ENCODE measurements at places on chromosomes 4 and X. TPM values are rescaled to one million over a fixed set of nuclear protein-coding genes. Genes with fewer than 3 reads are reported as not detected.
A peak's percentile ranks its signal among the peaks of the same experiment; 100 is the strongest.

DNA sequence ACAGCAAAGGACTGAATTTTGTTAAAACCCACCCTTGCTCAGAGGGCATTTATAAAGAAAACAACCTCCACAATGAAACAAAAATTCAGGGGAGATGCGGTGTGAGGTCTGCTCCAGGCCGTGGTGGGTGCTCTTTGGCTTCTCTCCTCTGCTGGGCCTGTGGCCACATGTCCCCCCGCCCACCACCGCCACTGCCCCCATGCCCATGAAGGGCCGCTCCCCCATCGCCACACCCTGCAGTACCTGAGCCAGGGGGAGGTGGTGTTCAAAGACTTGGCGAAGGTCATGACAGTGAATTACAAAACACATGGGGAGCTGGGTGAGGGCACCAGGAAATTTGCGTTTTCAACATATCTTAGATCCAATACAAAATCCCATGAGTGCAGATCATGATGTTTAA, 14.2 kb upstream of the CFAP299 start:
- DNase-seq = no peak

- no peak for DNase-seq
Measured at GRCh38 chrX:14243823-14244222, 214.1 kb upstream of the GEMIN8 start.

DNA sequence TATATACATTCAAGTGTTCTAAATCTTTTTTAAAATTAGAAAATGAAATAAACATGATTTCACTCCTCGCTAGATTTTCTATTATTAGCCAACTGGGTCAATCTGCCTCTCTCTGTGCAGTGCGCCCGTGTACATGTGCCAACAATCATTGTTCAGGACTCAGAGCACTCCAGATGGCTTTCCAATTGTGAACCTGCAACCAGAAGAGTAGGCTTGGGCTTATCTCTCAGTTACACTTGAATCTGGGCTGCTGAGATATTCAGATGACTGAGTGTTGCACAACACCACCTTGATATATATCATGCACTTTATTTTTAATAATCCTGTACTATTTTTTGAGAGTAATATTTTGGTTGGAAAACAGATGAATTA, 184.0 kb upstream of the FSTL5 start:
- DNase-seq = peak; percentile 53

DNA sequence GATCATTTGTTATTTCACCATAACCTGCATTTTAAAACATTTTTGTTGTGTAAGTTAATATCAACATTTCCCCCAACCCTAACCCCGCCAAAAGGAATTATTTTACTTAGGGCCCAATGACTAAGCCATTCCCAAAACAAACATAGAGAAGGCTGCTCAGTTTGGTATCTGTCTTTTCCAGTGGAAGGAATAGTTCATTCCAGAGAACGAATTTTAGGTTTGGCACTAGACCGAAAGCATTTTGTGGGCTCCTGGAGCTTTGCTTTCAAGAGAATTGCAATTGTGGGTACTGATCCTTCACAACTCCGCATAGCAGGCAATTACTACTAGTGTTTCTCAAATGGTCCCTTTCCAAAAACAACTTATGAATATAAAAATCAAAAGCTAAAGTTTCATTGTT, 226.7 kb upstream of the MAD2L1 start:
- no peak for DNase-seq

- no peak for DNase-seq
Measured at GRCh38 chr4:188942606-188943005, 803.4 kb downstream of the TRIML1 start.

DNA sequence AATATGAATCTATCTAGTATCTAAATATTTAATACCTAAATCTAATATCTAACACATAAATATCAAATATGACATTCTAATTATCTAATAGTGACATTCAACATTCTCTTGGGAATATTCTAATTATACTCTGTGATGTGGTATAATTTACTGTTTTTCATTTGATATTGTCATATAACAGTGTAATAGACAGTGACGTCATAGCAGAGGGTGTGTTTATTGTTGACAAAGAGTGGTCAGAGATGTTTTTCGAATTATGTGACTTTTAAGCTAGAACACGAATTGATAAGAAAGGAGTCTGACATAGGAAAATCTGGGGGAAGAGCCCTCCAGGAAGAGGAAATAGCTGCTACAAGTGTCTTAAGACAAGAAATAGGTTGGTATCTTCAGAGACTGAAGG, 5.9 kb upstream of the MAGEC3 start:
- no peak for DNase-seq

DNA sequence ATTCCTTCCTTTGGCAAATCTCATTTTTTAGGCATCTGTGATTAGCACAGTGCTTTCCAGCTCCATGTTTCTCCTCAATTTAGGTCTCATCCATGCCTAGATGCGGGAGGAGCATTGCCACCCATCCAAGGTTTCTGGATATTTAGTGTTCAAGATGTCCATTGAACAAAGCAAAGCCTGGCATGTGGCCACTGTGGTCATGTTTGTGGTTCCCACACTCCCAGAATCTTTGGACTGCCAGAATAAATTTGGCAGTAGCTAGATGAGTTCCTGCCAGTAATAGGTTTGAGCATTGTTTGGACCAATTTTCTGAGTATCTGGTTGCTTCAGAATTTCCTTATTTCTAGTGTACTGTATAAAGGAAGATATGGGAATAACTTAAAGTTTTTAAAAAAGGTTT, 1124.1 kb downstream of the ADGRL3 start:
- DNase-seq = peak; percentile 29

DNA sequence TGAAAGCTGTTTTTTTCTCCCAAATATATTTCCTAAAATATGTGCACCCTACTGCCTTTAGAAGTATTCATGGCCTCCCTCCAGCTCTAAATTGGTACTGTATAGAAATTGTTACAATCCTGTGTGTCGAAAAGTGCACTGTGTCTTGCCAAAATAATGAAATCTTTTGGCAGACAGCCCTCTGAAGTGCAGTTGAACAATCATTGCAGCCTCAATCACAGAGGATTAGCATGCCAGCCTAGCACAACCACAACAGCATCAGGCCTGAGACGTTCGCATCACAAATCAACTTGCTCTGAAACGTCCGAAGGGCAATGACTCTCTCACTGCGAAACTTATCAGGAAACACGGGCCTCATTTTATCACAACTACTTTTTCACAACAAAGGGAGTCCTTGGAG, 99.0 kb downstream of the ANOS1 start:
- DNase-seq = no peak

DNA sequence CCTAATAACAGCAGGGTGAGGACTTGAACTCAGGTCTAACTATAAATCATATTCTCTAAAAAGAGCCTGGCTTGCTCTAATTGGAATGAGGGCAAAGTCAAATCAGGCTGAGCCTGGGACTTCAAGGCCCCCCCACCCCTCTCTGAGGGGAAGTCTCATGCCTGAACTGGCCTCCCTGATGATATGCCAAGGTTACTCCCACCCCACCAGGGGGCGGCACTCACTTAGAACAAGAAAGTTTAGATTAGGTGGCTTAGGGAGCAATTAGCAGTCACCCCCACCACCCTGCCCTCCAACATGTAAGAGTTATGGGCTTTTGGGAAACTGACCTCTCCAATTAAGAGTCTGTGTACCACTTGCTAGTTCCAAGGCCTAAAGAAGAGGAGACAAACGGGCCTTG, 2.7 kb downstream of the FOXO4 start:
- peak; percentile 40 for DNase-seq

DNA sequence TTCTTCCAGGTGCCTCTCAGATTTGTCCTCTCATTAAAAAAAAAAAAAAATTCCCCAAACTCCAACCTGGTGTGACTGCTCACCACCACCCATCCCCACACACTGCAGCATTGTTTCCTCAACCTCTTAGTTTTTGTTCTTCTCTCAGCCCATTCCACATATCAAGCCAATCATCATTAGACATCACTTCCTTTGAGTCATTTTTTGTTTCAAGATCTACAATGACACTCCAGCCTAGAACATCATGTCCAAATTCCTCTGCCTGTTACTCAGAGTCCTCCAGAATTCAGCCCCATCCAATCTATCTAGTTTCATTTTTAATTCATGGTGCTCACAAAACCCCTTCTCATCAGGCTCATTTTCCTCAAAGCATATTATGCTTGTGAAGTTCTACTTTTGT, 262.5 kb upstream of the TEX13A start:
- no peak for DNase-seq

GRCh38 chr4:2535376-2536192, 863 bp upstream of the FAM193A start:
- DNase-seq = peak; percentile 50

DNA sequence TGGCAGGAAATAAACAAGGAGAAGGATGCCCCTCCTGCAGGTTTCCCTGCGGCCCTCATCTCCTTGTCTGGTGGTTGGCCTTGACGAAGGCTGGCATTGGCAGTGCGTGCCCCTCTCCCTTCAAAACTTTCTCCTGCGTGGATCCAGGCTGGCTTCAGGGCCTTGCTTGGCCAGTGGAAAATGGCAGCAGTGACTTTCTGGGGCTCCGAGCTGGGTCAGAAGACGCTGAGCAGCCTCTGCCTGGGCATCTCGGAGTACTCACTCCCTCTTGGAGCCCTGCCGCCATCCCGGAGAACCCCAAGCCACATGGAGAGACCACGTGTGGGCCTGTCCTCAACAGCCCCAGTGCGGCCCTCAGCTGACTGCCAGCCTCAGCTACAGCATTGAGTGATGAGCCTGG, 39.5 kb downstream of the ADRA2C start:
- DNase-seq = no peak

- no peak for DNase-seq
Measured at GRCh38 chrX:12360986-12361598, 222.8 kb downstream of the FRMPD4 start.

DNA sequence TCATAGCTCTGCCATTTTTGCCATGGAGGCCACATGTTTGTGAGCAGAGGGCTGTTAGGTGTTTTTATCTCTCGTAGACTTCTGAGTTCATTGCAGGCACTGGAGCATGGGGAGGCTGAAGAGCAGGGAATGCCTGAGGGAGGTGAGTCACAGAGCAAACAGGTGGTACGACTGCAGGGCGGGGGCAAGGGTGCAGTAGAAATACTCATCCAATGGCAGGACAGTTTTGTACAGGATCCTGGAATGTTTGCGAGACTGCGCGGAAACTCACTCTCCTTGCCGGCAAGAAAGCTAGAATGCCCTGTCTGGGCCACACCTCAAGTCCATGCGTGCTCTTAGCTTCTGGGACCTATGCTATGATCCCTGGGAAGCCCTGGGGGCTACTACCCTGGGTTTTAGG, 20.0 kb upstream of the VCX2 start:
- no peak for DNase-seq

DNA sequence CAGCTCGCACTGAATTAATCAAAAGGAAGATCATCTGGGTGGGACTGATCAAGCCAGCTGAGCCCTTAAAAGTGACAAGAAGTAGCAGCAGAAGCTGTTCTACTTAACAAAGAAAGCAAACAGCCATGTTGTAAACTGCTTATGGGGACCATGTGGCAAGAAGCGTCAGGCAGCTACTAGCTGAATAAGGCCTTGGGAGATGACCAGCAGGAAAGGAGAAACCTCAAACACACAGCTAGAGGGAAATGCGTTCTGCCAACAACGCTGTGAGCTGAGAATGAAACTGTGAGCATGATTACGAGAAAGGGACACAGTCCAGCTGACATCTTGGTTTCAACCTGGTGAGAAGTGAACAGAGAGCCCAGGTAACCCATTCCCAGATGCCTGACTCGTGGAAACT, 49.3 kb upstream of the FAM9A start:
- no peak for DNase-seq

GRCh38 chrX:16186380-16187007, 19.2 kb downstream of the MAGEB17 start:
- no peak for DNase-seq

DNA sequence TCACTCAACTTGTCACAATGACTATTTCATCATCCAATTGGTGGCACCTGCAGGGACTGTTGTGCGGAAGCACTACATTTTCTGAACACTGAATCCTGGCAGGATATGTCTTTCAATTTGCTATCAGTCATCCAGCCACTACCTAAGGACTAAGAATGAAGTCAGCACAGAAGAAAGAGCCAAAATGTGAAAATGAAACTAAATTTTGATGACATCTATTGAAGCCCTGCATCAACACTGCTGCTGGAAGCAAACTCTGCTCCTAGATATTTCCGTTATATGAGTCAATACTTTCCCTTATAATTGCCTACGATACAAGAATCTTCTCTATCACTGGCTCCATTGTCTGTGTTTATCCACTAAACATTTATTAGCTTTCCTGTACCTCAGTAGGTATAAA, 917.9 kb downstream of the RAPGEF2 start:
- DNase-seq = no peak

GRCh38 chr4:185774845-185775680, 36.9 kb downstream of the SORBS2 start:
- no peak for DNase-seq

DNA sequence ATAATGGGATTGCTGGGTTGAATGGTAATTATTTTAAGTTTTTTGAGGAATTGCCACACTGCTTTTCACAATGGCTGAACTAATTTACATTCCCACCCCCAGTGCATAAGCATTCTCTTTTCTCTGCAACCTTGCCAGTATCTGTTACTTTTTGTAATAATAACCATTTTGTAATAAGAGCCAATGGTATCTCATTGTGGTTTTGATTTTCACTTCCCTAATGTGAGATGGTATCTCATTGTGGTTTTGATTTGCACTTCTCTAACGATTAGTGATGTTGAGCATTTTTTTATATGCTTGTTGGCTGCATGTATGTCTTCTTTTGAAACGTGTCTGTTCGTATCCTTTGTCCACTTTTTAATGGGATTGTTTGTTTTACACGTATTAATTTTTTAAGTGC, 213.1 kb upstream of the HDX start:
- DNase-seq = no peak

The KLHL4 gene
- 0.74 TPM for total RNA-seq

The G3BP2 gene
- 71.2 TPM for total RNA-seq

The FRMPD4 gene
- 2.8 TPM for total RNA-seq

The ACSL1 gene
- total RNA-seq = 316 TPM

The MAPK10 gene
- 4.0 TPM for total RNA-seq

The PABPC1L2A gene
- total RNA-seq = not detected

The TCEAL5 gene
- 0.19 TPM for total RNA-seq

The SLC49A3 gene
- 12.0 TPM for total RNA-seq

The FGA gene
- not detected for total RNA-seq

The TRIML2 gene
- total RNA-seq = not detected

The ADH1A gene
- 0.36 TPM for total RNA-seq

The LIMCH1 gene
- total RNA-seq = 382 TPM

The HDAC6 gene
- 39.7 TPM for total RNA-seq
